Stimulated activated CD4-positive, alpha-beta T cell treated with anti-CD3 and anti-CD28 coated beads, Interleukin-1b, Interleukin-23, amount 100 ng/mL, for 24 hours (primary cell): ENCODE measurements at places on chromosomes 5 and 9.
A peak's percentile ranks its signal among the peaks of the same experiment; 100 is the strongest.

- DNase-seq, result no peak
Measured at GRCh38 chr9:88814577-88814976, 176.7 kb upstream of the S1PR3 start.

GRCh38 chr5:100424787-100425186, 110.4 kb upstream of the FAM174A start:
- DNase-seq, result no peak

DNA sequence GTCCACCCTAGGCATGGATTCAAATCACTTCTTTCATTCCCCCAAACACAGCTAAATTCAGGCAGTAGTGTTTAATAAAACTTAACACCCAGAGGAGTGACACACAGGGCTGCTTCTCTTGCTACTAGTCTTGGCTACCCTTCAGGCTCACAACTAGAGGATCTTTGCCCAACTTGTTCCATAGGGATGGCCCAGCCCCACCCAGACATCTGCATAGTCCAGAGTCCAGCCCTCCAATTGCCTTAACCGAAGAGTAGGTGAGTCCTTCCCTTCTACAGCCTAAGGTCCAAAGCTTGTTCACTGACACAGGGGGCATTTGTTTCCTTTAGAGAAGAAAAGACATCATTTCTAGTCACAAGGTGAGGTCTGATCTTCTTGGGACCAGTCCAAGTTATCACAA, 15.2 kb upstream of the RXFP3 start:
- no peak for DNase-seq

DNA sequence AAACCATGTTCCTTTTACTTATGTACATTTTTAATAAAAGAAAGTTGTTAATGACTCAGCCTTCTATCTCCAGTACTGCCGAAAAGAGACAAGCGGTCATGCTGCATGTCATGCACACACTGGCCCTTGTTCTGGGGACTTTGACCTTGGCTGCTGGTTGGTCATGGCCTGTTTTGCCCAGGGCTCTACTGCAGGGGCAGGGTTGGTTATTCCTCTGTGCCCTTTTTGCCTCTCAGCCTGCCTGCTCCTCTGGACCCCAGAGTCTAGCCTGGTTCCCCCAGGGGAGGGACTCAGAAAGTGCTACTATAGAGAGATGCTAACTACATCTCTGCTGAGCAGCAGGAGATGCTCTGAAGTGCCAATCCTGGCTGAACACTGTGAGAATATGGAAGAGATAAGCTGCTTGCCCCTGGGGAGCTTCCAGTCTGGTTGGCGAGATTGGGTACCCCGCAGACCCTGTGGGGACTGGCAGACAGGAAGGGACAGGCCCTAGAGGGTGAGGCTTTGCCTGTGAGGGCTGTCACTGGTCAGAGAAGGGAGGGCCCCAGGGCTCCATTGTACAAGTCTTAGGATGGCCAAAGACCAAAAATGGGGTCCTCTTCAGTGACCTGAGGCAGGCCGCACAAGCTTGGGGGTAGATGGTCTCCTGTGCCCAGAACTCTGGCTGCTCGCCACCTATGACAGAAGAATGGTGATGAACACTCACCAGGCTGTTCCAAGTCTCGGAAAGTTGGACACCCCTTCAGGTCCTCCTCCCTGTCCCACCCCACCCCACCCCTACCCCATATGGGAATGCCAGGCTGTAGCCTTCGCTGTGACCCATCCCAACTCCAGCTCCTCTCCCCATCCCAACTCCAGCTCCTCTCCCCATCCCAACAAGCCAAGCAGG, 14.3 kb downstream of the IRF1 start:
- DNase-seq, result no peak

- DNase-seq, result no peak
Measured at GRCh38 chr5:154194345-154195329, 4.1 kb downstream of the GALNT10 start.

DNA sequence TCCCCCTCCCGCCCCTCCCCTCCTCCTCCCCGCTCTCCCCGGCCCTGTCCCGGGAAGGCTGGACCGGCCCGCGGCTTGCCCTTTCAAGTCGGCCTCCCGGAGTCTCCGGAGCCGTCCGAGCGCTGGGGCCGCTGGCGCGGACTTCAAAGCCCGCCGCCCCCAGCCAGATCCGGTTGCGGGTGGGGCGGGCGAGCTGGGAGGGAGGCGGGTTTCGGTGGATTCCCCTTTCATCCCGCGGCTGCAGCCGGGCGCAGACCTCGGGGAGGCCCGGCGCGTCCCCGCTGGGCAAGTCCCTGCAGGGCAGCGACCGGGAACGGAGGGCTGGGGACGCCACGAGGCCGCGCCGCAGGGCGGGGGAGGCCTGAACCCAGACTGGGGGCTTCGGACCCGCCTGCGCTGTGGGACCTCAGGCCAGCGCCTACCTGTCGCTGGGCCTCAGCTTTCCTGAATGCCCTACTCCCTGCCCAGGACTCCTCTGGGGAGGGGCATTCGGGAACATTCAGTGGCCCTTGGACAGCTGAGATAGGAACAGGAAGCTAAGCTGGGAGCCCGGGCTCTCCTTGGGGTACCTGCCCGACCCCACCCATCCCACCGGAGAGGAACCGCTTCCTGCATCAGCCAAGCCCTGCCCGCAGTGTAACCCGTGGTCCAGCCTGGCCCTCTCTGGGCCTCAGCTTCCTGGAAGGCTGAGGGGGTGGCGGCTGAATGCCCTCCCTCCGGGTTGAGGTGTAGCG, 23.4 kb downstream of the C9orf50 start:
- no peak for DNase-seq

DNA sequence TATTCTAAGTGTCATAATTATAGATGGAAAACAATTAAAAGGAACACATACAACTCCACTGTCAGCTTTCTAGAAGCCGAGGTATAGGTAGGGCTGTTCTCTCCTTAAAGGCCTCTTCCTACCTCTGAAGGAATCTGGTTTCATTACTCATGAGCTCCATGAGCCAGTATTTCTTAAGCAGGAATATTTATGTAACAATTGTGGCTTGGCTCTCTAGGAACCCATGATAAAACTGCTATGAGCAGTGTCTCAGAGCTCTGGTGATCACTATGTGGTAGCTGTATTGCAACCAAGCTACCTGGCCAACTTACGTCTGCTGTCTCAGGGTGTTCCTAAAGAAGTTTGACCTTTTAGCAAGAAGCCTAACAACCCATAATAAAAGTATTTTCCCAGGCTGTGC, 157.7 kb downstream of the CEP120 start:
- DNase-seq, result no peak

GRCh38 chr5:140399979-140400729, 1.5 kb upstream of the ANKHD1 start:
- DNase-seq, result no peak

DNA sequence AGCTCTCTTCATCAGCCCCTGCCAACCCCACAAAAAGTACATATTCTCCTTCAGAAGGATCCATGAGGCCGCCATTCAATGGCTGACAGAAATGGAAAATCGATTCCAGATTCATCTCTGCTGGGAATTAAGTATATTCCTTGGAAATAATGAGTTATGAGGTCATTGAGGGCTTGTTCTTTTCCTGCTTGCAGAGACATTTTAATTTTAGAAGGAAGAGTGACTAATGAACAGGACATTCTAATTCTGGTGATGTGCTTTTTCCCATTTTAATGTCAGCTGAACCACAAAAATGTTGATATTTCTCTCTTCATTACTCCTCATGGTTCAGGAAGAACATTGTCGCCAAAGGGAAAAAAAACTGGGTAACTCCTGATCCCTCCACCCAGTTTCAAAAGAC, 314.0 kb downstream of the PIK3R1 start:
- no peak for DNase-seq

GRCh38 chr9:106218854-106219253, 524.5 kb downstream of the TMEM38B start:
- DNase-seq, result no peak

DNA sequence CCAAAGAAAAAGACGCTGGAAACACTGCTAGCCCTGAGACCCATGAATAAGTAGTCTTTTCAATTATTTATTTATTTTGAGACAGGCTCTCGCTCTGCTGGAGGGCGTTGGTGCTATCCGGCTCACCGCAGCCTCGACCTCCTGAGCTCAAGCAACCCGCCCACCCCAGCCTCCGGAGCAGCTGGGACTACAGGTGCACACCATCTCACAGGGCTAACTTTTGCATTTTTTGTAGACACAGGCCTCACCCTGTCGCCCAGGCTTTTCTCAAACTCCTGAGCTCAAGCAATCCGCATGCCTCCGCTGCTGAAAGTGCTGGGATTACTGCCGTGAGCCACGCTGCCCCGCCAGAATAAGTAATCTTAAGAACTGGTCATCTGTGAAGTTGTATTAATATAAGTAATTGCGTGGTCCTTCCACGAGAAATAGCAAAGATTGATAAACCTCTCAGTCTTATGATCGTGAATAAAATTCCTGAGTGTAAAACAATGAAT, 1.6 kb downstream of the ANXA2R start:
- peak; percentile 20 for DNase-seq

DNA sequence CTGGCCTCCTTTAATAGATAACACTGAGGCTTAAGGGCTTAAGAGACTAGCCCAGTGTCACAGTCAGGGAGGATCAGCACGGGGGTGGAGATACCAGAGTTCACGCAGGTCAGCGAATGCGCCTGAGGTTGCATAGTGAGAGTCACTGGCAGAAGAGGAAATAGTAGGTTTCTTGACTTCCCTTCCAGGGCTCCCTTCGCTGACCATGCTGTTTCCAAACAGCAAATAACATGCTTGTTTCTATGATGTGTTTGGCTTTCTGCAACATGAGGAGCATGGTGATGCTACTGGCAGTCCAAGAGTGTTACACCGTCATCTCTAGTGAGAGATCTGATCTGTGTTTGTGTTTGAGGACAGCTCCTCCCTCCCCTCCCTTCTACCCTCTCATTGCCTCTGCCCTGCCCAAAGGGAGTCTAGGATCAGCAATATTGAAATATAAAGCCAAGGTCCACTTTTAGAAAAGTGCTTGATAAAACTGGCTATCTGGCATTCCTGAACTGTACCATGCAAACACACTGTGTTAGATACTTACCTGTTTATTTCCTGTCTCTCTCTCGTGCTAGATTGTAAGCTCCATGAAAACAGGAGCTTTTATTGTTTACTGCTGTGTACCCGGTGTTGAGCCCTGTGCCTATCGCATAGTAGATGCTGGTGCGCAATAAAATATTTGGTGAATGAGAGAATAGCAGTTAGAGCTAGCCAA, 12.3 kb downstream of the TLE4 start:
- DNase-seq, result no peak
